ENCODE measurements at places on chromosomes 1 and 21.

- DNase-seq: no peak
Measured at GRCh38 chr1:184039126-184039525, 1.6 kb upstream of the COLGALT2 start.

DNA sequence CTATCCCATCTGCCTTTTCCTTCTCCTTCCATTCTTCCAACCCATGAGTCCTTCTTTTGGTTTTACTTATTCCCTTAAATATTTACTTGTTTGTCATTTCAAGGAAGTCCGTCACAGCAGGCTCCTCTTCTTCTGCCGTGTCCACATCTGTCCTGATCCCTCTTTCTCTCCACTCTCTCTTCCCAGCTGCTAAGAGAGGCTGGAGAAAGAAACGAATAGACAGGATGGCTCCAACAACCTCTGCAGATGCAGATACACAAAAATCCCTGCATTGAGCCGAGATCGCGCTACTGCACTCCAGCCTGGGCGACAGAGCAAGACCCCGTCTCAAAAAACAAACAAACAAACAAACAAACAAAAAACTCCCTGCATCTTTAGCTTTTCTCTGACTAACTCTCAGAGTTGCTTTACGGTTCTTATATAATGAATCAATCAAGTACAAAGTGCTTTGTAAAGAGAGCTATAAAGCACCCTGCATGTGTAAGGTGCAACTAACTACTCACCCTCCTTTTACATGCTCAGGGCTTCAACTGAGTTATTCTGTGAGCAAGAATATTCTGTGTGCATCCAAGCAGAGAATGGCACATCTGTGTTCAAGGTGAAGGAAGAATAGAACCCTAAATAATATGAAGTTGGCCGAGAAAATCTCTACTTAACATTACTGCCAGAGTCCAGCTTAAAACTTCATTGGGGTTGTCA is 3.8 kb upstream of the SAMD13 start:
- no peak for DNase-seq

GRCh38 chr1:47682198-47682597 is 244.4 kb downstream of the FOXD2 start:
- DNase-seq: no peak

GRCh38 chr1:193846876-193847604 is 660.6 kb upstream of the B3GALT2 start:
- DNase-seq: no peak

DNA sequence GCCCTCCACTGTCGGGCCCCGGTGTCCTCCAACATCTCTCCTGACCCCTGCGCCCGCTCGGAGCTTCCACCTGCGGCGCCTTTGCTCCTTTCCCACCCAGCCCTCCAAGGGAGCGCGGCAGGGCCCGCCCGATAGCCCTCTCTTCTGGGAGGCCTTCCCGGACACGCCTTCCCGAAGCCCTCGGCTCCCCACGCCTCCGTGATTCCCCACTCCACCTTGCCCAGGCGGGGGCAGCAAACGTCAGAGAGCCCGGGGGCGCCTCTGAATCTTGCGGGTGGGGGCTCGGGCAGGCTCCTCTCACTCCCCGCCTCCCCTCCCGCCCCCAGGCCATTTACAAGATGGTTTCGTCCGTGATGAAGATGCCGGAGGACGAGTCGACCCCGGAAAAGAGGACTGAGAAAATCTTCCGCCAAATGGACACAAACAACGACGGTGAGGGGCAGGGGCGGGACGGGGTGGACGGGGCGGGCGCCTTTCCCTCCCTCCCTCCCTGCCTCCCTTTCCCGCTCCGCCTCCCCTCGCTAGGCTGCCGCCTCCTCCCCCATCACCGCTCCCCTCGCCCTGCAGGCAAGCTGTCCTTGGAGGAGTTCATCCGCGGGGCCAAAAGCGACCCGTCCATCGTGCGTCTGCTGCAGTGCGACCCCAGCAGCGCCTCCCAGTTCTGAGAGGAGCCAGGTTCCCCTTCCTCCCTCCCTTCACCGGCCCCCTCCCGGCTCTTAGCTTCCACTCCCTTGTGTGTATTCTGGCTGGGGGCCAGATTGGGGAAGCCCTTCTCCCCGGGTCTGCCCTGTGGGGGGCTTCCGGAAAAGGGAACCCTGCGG is 7.1 kb downstream of the HPCA start:
- no peak for DNase-seq

GRCh38 chr1:63466759-63467158 is 56.3 kb downstream of the ITGB3BP start:
- DNase-seq: peak; percentile 15

DNA sequence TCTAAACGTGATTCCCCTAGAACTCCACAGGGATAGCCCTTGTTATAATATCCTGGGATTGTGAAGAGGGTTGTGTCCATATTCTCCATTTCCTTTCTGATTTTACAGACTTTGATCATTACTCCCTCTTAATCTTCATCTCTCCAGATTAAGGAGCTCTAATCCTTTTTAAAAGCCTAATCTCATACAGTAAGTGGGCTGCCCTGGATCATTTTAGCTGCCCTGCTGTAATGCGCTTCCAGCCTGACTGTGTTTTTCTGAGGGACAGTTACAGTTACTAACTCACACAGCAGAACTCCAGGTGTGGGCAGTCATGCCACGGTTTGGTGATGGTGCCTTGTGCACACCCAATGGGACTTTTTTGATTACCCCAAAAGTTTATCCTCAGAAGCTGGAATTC is 33.5 kb downstream of the PROX1 start:
- no peak for DNase-seq

DNA sequence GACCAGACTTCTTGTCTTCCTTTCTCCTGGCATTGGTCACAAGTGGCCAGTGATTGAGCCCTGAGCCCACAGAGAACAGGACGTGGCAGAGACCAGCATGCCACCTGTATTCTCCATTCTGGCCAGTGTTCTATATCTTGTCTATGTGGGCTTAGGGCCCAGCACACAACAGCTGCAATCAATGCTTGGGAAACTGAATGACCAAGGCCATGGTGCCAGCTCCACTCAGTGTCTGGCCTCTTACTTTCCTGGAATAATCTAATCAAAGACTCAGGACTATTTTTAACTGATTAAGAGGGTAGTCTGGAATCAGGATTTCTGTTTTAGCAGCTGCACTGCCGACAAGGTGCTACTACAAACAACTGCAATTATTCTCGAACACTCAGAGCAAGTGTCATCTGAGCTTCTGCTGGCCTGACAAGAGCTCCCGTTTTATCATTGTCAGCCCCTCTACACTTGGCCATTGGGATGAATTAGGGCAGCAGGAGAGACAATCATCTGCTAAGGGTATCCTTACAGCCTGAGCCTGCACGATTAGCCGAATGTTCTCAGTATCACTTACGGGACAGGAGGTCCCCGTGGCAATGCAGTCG is 74.4 kb upstream of the GRIK3 start:
- DNase-seq: no peak

- DNase-seq: no peak
Measured at GRCh38 chr1:69743146-69743545, 175.4 kb downstream of the LRRC7 start.

DNA sequence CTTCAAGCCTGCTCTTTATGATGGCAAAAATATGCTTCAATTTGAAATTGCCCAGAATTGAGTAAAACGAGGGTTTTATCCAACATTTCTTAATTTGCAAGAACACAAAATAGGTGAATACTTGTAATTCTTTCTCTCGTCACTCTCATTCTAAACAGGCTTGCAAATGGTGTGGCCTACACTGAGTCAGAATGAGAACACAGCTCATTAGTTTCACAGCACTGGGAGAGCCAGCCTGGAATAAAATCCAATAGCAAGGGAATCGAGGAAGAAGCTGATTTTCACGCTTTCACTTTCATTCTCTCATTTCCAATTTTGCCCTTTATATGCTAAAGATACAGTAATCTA is 537.5 kb downstream of the LTN1 start:
- no peak for DNase-seq

DNA sequence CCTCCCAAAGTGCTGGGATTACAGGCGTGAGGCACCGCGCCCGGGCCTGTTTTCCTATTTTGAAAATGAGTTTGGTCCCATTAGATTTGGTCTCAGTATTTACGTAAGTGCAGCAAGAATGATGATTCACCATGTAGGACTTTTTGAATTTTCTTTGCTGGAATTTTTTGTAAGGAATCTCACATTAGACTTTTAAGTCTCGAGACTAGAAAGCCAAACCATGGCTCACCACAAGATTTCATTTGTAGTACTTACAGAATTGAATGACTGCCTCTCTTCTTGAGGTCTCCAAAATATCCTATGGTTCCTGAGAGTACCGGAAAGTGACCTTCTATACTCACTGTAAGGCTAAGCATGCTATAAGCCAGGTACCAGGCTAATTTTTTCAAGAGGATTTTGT is 325 bp downstream of the OR14A2 start:
- no peak for DNase-seq

DNA sequence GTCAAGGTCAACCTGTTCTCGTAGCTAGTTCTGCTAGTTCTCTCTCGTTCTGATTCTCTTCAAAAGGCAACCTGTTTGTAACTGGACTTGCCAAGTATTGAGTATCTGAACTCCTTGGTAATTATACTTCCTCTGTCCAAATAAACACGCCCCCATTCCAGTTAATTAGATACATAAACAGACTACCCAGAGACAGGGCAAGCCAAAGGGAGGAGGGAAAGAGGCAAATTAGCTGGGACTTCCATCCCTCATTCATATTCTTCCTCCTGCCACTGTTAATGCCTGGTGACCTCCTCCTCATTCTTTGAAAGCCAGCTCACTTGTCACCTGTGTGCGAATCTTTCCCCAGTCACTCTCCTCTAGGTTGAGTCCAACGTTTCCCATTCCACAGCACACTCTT is 62.9 kb downstream of the LPAR3 start:
- no peak for DNase-seq

DNA sequence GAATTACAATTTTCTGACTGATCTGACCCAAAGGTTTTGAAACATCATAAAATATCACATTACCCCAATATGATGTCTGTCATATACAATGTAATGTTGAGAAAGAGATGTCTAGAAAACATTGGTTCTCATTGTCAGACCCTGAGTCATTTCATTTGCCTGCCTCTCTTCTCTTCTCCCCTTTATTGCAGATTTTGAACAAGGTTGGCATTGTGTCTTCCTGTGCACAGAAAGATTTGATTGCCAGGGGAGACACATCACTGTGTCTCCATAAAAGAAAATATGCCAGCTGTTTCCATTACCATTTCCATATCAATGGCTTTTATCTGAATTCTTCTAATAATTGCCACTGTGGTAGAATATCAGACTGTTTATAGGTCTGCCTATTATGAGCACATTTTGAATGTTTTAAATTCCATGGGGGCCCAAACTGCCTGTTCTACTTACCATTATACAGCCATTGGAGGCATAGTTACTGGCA is 65.6 kb downstream of the IFI44 start:
- no peak for DNase-seq

GRCh38 chr1:242524571-242525359 is at the start of gene PLD5:
PLD5 (minus strand) TSS chr1:242524697.
- no peak for DNase-seq

GRCh38 chr1:204647114-204647804 is 38.3 kb downstream of the LRRN2 start:
- peak; percentile 26 for DNase-seq

DNA sequence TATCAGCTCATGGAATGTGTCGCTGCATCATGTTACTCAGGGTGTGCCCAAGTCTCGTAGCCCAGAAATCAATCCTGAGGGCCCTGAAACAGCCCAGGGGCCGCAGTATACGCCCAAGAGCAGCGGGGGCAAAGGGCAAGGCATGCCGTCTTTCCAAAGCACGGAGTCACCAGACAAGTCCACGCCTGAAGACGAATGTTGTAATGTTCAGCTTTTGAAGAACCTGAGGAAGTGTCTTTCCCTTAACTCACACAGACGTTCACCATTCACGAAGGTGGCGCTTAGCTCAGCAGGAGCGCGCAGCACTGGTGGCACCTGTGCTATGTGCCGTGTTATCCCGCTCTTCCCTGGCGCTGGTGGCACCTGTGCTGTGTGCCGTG is 18.8 kb upstream of the PWP2 start:
- no peak for DNase-seq

DNA sequence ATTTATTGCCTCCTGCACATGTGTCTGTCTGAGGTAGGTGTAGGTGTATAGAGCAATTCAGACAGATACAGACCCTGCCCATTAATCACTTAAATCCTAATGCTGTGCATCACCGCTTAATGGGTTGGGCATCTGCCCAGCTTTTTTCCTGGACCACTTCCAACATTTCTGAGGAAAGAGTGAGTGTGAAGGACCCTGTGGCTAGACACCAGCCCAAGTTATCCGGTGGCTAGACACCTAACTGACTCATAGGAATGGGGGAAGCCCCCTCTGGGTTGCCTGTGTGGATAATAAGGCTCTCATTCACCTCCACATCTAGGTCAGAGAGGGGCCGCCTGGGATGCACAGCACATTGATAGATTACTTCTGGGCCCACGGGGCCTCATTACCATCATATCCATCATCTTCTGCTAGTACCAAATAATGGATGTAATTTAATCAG is 121.1 kb upstream of the RAVER2 start:
- no peak for DNase-seq

DNA sequence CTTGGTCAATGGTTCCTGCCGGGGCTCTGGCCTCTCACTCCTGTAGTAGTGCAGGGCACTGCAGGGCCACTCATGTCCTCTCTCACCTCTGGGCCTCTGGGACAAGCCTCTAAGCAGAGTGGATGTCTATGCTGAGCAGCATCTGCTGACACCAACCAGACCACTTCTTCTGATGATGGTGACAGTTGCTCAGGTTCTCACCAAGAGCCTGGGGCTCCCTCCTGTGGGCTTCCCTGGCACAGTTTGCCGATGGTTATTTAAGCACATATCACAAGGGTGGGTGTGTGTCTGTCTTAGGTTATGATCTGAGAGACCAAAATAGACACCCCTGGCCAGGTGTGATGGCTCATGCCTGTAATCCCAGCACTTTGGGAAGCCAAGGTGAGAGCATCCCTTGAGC is 17.4 kb upstream of the GPR137B start:
- DNase-seq: peak; percentile 41

GRCh38 chr21:31554511-31555022 is 104.9 kb upstream of the SOD1 start:
- no peak for DNase-seq

DNA sequence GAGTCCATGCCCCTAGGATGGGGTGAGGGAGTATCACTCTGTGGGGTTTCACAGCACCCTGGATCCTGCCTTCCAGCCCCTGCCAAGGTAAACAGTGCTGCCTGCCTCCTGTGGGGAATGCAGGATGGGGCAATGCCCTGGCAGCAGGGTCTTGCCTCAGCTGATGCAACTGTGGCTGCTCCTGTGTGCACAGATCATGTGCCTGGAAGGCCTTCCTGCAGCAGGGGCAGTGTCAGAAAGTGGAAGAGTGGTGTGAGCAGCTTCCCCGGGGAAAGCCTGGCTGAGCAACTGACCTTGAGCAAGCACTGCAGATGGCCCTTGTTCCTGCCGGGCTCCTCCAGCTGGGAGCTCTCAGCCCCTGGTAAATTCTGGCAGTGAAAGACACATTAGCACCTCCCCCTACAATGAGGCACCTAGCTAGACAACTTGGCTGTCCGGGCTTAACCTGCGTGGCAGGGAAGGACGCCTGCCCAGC is 9.9 kb downstream of the TOR3A start:
- DNase-seq: no peak

DNA sequence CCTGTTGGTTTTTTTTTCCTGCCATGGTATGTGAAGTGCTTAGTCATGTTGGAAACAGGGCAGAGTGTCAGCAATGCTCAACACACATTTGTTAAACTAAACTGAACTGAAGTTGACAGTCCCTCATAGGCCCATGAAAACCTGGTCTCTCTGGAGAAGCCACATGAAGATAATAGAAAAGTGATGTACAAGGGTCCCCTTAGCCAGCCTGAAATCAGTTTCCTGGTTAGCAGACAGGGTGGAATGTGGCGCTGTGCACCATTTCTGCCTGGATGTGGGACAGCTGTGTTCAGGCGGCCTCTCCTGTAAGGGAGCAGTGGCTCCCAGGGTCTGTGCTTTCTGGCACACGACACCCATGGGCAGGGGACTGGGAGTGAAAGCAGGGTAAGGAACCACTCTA is 9.9 kb upstream of the CHI3L1 start:
- DNase-seq: no peak
